ENCODE measurements at places on chromosomes 3 and 15.

DNA sequence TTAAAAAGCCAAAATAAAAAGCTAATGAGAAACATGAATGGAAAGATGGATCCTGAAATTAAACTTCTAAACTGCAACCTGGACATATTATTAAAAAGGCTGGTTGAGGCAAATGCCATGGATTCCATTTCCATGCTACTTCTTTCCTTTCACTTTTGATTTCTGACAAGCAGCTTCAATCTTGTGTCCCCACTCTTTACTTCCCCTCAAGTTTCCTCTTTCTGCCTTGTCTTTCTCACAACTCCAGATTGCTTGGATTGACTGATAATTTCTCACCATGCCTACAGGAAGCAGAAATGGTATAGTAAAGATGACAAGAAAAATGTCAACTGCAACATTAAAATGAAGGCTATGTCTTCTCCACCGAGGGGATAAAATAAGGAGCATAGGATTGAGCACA is 1136.7 kb downstream of the TUSC7 start:
- DNase-seq = no peak

DNA sequence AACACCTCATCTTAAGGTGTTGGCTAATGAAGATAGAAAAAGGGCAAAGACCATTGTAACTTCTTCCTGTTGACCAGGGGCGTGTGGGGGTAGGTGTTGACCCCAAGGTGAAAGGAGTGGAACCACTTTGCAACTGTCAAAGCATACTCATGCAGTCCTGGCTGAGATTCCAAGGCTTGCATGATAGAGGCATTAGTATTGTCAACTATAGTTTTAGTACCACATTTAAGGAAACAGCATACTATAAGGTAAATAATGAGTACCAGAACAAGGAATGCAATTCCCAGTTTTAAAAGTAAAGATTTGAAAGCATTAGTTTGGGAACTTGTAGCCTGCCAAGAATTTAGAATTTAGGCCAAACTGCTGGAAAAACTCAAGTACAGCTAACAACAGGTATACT is 27.8 kb upstream of the ADGRG7 start:
- DNase-seq = no peak

DNA sequence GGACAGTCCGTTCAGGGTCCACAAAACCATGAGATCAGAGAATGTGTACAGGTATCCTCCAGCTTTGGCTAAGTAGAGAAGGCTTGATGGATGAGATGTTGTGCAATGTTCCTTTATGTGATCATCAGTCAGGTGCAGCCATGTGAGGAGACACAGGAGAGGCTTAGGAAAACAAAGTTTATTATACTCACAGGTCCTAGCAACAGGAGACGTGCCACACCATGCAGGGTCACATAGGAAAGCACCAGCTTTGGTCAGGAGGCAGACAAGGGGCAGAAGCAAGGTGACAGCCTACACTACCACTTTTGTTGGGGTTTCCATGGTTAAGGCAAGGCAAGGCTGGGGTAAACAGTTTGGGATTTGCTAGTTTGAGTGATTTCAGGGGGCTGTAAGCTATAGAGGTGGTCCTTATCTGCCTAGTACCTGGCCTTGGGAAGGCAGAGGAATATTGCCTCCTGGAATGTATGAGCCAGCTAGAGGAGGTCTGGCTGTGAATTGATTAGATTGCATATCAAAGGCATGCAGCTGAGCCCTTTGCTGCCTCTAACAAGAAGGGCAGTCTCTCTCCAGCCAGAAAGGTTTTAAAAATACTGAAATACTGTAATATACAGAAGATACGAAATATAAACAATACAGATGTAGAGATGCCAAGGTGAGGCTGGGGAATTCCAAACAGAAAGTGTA is 248.6 kb downstream of the RYR3 start:
- no peak for DNase-seq

GRCh38 chr15:34815836-34816235 is 20.5 kb upstream of the ACTC1 start:
- no peak for DNase-seq

DNA sequence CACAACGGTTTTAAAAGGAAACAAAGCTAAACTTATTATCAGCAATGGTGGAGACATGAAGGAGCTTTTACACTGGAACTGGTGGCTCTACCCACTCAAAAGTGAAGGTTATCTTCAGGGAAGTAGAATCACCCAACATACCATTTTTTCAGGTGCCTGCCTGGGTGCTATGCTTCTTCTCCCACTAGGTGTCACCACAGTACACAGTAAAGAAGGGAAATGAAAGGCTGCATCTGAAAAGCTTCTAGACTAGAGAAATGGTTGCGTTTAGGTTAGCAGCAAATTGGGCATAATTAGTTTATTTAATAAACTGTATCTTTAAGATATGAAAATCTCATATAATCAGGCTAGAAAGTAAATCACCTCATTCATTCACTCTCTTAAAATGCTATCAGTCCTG is 47.0 kb upstream of the SELENOK start:
- DNase-seq = no peak

GRCh38 chr15:58918239-58918638 is 15.2 kb downstream of the SLTM start:
- DNase-seq = no peak

- DNase-seq = no peak
These were observed 307.3 kb downstream of the SV2B start for GRCh38 chr15:91407269-91407889.

DNA sequence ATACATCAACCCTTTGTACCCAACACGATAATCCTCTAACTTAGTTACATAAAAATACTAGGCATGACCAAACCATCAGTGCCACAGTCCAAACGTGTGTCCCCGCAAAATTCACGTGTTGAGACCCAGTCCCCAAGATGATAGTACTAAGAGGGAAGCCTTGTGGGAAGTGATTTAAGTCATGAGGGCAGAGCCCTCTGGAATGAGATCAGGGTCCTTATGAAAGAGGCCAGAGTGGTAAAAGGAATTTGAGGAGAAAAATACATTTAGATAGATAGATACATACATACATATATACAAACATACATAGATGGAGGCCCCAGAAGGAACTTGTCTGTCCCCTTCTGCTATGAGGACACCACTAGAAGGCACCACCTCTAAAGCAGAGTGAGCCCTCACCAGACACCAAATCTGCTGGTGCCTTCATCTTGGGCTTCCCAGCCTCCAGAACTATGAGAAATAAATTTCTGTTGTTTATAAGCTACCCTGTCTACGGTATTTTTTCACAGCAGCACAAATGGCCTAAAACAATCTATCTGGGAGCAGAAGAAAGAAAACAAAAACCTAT is 8.0 kb downstream of the TBC1D2B start:
- DNase-seq = no peak

GRCh38 chr15:53126144-53126543 is 336.0 kb upstream of the ONECUT1 start:
- no peak for DNase-seq

- no peak for DNase-seq
These were observed 572.5 kb downstream of the SQOR start for GRCh38 chr15:46207341-46207740.

GRCh38 chr3:71685686-71686085 is 39.5 kb downstream of the EIF4E3 start:
- no peak for DNase-seq

DNA sequence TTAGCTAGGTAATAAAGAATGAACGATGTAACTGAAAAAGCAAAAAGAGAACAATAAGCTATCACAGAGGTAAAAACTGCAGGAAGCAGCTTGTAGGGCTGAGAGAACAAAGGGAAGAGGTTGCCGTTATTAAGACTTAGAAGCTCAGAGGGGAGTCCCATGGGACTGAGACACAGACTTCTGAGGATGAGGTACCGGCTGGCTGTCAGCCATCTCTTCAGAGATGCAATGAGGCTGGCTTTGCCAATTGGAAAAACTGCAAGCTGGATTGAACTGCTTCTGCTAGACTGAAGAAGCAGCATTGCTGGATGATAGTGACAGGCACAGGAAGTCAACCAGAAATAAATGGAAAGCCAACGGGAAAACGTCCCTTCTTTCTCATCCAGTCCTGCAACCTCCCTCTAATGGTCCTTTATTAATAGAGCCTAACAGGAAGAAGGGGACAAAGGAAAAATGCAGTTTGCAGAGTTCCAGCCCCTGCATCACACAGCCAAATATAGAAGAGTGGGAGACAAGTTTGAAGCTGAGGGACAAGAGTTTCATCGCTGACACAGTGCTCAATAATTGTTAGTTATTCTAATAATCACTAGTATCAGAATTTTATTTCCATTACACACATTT is 21.1 kb upstream of the KLHL6 start:
- no peak for DNase-seq

DNA sequence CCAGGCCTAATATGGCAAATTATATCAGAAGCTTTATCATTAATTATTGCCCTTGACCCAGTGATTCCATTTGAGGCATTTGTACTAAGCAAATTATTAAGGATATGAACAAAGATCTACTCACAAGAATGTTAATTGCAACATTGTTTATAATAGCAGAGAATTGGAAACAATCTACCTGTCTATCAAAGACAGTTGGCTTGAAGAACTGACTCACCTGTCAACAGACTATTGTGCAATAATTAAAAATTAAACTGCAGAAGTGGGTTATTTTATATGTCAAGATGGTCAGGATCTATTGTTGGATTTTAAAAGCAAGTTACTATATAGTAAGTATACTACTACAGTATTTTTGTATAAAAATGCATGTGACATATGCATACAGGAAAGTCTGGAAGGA is 6.7 kb upstream of the FETUB start:
- DNase-seq = no peak

- DNase-seq = no peak
These were observed 3.2 kb downstream of the KBTBD8 start for GRCh38 chr3:67001086-67001861.

DNA sequence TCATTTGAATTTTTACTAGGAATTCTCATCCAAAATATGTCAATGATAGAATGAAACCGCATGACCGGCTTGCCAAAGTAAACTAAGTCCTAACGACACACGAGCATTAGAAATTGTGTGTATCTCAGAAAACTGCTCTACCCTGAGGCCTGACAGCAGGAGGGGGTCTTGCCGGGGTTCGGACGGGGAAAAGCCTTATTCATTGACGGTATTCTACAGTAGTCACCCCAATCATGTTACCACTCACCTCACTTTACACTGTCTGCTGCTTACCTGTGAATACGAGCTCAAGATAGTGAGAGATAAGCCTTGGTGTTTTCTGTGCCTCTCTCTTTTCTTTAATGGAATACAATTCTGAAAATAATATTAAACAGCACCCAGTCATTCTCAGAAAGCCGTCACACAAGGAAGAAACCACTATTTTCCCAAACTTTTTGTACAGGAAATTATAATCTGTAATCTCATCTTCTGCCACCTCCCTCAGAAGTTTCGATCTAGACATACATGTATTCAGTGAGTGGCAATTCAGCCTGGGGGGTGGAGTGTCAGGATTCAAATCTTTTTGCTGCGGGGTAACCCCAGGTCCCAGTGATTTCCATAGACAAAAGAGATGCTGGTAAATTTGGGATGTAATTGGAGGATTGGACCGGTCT is 492 bp upstream of the FAM43A start:
- no peak for DNase-seq

- DNase-seq = no peak
These were observed 231.2 kb upstream of the CTDSPL start for GRCh38 chr3:37630441-37630840.

DNA sequence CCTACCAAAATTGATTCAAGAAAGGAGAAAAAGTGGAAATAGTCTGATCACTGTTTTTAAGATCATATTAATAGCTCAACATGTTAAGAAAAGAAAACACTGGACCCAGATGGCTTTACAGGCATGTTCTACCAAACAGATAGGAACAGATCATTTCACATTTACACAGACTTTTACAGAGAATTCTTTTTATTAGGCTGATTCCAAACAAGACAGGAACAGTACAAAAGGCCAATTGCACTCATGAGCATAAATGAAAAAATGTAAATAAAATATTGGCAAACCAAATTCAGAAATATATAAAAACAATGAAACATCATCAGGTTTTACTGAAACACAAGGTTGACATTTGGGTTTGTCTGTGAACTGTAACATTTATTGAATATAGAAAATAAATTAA is 106.5 kb downstream of the WNT5A start:
- DNase-seq = no peak

GRCh38 chr3:96756516-96756915 is 57.9 kb upstream of the EPHA6 start:
- DNase-seq = no peak

- no peak for DNase-seq
These were observed 70.1 kb downstream of the CADPS start for GRCh38 chr3:62805106-62805505.

- no peak for DNase-seq
These were observed 599.2 kb downstream of the TUSC7 start for GRCh38 chr3:117308756-117309155.

- no peak for DNase-seq
These were observed 55.7 kb downstream of the GALK2 start for GRCh38 chr15:49225572-49226281.

DNA sequence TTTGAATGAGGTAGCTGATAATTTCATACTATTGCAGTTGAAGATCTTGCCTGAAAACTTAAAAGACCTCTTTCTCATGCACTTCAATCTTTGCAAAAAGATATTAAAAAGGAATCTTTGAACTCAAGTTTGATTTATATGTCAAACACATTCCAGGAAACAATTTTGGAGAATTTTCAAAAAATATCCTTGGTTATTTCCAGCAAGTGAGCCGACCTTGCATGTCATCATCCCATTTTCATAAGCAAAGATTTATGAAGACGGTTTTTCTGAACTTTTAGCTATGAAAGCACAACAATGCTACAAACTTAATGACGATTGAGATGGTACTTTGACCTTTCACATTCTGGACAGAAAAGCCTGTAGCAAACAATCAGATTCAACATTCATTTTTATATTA is 95.6 kb downstream of the RFX7 start:
- no peak for DNase-seq
